ENCODE measurements at places on chromosomes 3 and 15. TPM values are rescaled to one million over a fixed set of nuclear protein-coding genes. Genes with fewer than 3 reads are reported as not detected.

The DCBLD2 gene
- 91.7 TPM for total RNA-seq

The GOLGA8K gene
- total RNA-seq: 0.40 TPM

The CKMT1A gene
- 18.5 TPM for total RNA-seq

The FETUB gene
- not detected for total RNA-seq

The SERPINI1 gene
- 14.6 TPM for total RNA-seq
